ENCODE measurements at places on chromosomes 1 and 21.
A peak's percentile ranks its signal among the peaks of the same experiment; 100 is the strongest.

- DNase-seq: no peak
These were observed at the start of gene PTPRF for GRCh38 chr1:43530483-43531106. TSS of gene PTPRF (plus strand) at chr1:43530883. CDS start at chr1:43545076, 14,193 bp downstream.

GRCh38 chr1:183234660-183235476 is 48.8 kb downstream of the LAMC2 start:
- DNase-seq: no peak

DNA sequence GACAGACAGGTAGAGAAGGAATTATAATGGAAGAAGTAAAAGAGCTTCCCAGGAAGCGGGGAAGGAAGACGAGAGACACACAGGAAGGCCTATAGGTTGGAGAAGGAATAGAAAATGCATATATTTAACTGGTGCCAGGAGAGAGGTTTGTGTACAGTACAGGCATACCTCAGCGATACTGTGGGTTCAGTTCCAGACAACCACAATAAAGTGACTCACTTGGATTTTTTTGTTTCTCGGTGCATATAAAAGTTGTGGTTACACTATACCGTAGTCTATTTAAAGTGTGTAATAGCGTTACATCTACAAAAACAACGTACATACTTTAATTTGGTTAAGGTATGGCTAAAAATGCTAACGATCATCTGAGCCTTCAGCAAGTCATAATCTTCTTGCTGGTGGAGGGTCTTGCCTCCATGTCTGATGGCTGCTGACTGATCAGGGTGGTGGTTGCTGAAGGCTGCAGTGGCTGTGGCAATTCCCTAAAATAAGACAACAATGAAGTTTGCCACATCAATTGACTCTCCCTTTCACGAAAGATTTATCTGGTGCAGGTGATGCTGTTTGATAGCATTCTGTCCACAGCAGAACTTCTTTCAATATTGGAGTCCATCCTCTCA is 16.0 kb downstream of the YARS1 start:
- peak; percentile 7 for DNase-seq

DNA sequence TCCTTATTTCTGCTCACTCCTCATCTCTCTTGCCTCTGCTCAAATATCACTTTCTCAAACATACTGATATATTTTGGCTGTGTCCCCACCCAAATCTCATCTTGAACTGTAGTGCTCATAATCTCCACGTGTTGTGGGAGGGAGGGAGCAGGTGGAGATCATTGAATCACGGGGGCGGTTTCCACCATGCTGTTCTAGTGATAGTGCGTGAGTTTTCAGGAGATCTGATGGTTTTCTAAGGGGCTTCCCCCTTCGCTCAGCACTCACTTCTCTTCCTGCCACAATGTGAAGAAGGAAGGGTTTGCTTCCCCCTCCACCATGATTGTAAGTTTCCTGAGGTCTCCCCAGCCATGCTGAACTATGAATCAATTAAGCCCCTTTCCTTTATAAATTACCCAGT is 26.6 kb downstream of the ZBTB8OS start:
- DNase-seq: no peak

- no peak for DNase-seq
These were observed 7.4 kb downstream of the LRRC47 start for GRCh38 chr1:3788756-3789420.

- DNase-seq: no peak
These were observed 9.9 kb downstream of the CNIH3 start for GRCh38 chr1:224626042-224626441.

DNA sequence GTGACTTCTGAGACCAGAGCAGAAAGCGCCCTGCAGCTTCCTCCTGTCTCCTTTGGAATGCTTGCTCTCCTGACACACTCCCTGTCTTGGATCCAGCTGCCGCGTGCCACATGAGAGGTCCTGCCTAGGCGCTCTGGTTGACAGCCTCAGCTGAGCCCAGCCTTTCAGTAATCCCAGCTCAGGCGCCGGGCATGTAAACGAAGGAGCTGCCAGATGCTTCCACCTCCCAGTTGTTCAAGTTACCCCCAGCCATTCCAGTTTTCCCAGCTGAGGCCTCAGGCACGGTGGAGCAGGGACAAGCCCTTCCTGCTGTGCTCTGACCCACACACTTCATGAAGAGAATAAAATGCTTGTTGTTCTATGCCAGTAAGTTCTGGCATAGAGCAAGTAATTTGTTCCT is 14.3 kb upstream of the CD34 start:
- DNase-seq: no peak

DNA sequence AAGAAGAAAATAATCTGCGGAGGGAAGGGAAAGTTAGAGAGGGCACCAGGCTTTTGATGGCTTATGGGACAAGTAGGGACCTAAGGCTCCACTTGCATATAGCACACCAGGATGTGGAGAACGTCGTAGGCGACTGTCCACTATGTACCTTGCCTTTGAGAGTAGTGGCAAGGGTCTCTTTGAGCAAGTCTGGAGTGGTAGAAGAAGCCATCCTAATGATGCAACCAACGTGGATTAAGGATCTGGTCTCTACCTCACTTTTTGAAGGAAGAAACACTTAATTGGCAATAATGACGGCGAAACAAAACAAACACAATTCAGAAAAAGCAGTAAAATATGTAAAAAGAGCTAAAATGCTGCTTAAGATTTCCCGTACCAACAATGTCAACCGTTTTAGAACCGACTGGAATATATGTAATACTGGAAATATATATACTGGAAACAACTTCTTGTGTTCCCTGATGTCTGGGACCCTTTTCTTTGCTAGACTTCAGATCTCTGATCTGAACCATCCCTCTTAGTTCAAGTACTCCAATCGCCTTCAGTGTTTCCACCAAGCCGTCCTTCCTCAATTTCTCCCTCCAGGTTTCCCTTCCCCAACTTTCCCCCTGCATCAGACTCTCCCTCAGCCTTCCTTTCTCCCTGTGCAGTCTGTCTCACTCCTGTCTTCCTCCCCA is 821 bp upstream of the KHDRBS1 start:
- DNase-seq: no peak

DNA sequence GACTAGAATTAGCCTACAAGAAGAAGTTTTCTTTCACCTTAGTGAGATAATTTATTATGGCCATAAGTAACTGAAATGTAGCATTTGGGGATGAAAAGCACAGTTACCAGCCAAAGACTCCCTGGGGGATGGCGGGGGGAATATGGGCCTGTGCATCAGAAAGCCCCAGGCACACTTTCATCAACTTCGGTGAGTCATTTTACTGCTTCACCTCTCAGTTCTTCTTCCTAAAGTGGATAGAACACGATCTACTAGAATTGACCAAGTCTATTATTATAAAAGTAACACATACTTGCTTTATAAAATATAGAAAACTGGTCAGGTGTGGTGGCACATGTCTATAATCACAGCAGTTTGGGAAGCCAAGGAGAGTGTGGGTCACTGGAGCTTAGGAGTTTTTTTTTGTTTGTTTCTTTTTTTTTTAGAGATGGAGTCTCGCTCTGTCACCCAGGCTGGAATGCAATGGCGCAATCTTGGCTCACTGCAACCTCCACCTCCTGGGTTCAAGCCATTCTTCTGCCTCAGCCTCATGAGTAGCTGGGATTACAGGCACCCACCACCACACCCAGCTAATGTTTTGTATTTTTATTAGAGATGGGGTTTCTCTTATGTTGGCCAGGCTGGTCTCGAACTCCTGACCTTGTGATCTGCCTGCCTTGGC is 141.8 kb downstream of the ZZZ3 start:
- no peak for DNase-seq

- DNase-seq: peak; percentile 2
These were observed 3.2 kb upstream of the NPL start for GRCh38 chr1:182786223-182786994.

- no peak for DNase-seq
These were observed 44.5 kb upstream of the DISP3 start for GRCh38 chr1:11434501-11434900.

DNA sequence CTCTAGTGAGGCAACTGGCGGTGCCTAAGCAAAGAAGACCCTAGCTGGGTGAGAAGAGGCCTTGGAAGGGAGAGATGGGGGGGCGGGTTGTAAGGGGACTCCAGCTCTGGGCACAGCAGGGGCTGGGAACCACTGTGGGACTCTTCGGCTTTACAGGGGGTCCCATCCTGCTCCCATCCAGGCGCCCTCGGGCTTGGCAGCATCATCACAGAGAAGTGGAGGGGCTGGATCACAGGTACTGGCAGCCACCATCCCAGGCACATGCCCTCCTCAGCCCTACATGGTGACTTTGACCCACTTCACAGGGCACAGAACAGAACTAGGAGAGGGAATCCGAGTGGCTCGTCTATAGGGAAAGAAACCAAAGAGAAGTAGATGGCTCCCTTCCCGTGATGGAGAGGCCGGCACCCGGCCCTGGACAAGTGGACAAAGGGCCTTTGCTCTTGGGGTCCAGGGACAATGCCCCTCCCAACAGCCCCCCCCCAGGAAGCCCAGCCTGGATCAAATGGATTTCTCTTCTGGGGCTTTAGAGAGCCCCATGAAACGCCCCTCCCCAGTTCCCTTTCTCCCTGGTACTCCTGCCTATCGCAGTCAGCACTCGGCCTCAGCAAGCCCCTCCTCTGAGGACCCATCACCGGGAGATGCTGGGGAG is 54.0 kb upstream of the ECE1 start:
- DNase-seq: no peak

GRCh38 chr1:61160526-61160925 is 78.2 kb downstream of the NFIA start:
- DNase-seq: no peak

- DNase-seq: no peak
These were observed 667 bp upstream of the CYB561D1 start for GRCh38 chr1:109493227-109493626.

DNA sequence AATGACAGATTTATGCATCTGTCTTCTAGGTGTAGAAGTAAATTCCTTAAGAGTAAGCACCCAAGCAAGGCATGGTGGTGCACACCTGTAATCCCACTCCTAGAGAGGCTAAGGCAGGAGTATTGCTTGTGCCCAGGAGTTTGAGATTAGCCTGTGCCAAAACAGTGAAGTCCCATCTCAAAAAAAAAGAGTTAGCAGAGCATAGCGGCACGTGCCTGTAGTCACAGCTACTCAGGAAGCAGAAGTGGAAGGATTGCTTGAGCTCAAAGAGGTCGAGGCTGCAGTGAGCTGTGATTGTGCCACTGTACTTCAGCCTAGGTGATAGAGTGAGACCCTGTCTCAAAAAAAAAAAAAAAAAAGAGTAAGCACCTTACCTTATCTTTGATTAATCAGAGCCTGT is 15.1 kb upstream of the TIPRL start:
- no peak for DNase-seq

DNA sequence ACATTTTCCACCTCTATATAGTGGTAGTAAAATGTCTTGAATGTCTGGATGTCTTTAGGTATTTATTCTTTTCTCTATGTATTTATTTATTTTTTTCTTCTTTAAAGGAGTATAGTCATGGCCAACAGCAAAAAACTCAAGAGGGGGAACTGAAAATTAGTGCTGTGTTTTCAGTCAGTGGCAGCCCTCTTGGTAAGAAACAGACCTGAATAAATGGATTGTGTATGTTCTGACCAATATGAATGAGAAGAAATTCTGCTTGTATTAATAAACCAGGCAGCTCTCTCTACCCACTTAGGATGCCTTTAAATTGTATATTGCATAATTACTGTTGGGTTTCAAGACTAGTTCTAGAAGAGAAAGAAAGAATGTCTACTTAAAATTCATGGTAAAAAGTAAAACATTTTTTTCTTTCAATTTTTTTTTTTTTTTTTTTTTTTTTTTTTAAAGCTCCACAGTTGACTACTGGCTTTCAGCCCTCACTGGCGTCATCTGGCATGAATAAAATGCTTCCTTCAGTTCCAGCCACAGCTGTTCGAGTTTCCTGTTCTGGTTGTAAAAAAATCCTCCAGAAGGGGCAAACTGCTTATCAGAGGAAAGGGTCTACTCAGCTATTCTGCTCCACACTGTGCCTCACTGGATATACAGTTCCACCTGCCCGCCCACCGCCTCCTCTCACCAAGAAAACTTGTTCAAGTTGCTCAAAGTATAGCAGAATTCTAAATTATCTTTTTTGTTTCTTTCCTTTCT is 101.6 kb downstream of the ZMYM4 start:
- no peak for DNase-seq

GRCh38 chr1:243471026-243471685 is 215.3 kb downstream of the SDCCAG8 start:
- no peak for DNase-seq

DNA sequence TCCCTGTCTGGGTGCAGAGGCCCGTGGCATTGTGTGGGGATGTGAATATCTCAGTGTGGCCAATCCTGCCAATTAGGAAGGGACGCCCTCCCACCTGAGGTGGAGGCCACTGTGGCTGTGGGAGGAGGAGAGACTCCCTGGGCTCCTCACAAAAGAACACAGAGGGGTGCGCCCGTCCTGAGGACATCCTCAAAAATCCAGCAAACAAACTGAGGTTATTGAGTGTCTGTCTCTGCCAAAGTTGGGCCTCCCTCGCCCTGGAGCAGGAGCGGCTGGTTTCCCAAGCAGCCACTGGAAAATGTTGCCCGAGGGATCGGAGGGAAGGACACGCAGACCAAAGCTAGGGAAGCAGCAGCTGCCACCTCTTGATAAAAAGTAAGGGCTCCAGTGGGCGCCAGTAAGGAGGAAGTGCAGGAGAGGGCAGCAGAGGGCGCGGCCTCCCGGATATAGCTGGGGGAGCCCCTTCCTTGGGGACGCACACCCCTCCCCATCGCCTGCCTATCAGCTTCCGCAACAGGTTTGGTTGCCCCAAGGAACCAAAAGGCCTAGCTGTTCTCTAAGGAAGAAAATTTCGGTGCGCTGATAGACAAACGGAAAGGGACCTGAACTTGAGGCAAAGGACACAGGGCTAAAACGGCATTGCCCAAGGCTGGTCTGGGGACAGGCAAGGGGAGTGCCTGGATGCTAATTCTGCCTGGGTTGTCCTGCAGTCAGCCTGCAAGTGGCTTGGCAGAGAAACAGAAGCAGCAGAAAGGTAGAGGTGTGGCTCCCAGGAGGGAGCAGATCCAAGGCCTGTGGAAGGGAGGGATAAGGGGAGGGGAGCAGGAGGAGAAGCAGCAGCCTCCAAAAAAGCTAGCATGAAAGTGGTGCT is 1.7 kb upstream of the GRIK3 start:
- DNase-seq: no peak

DNA sequence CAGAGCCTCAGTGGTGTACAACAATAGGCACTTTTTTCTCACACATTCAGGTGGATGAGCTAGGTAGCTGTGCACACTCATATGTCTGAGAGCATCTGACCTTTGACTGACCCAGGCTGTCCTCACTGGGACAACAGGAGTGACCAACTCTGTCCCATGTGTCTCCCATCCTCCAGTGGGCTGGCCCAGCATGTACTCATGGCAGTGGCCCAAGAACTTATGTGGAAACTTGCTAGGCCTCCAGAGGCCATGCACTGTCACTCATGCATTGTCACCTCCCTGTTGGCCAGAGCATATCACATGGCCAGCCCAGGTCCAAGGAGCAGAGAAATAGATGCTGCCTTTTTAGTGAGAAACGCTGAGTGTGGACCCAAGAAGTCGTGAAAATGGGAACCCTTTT is 158.8 kb downstream of the IGSF21 start:
- DNase-seq: no peak

GRCh38 chr21:43571976-43572375 is 87.3 kb downstream of the HSF2BP start:
- DNase-seq: no peak
